Daoy (cell line): ENCODE measurements at places on chromosomes 6 and 20. TPM values are rescaled to one million over a fixed set of nuclear protein-coding genes. Genes with fewer than 3 reads are reported as not detected.
A peak's percentile ranks its signal among the peaks of the same experiment; 100 is the strongest.

- DNase-seq, result peak; percentile 63
These were observed 21.5 kb upstream of the HS3ST5 start for GRCh38 chr6:114364301-114364700.

GRCh38 chr20:32343439-32343838, 14.7 kb upstream of the ASXL1 start:
- DNase-seq, result peak; percentile 41

Gene IGF2R
- 26.2 and 41.1 TPM in 2 replicates for total RNA-seq

DNA sequence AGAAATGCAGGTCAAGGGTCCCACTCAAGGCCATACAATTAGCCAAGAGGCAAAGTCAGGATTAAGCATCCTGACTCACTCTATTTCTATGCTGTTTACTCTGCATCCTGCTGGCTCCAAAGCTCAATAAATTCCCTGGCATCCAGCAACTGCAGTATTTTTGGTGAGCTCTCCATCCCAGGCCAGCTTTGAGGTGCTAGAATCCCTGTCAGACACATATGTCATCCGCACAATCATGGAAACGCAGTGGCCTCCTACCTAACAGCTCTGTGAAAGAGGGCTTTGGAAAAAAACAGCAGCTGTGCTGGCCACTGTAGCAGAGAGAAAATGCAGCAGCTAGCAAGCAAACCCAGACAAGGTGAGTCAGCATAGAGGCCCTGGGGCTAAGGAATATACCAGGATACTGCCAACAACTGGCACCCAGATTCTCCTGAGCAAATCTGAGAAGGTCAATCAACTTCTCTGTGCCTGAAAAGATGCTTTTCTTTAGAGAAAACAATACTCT, 58.4 kb downstream of the ANKEF1 start:
- DNase-seq, result peak; percentile 79

GRCh38 chr6:42512579-42512978, 51.2 kb upstream of the UBR2 start:
- no peak for DNase-seq

DNA sequence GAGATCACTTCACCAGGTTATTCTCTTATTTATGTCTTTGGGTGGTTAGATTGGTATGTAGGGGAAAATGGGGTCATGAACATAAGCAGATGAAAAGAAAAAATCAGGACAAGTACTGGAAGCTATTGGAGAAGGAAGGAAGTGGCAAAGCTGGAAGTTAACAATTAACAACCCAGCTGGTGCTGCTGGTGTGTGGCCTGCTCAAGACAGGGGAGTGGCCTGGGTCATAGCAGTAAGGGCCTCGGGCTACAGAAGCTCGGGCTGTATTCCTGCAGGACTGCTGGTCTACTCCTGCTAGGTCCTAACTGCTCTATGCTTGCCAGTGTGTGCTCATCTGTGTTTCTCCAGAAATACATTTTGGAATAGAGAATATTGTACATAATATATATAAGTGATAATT, 19.6 kb downstream of the MYLIP start:
- no peak for DNase-seq

DNA sequence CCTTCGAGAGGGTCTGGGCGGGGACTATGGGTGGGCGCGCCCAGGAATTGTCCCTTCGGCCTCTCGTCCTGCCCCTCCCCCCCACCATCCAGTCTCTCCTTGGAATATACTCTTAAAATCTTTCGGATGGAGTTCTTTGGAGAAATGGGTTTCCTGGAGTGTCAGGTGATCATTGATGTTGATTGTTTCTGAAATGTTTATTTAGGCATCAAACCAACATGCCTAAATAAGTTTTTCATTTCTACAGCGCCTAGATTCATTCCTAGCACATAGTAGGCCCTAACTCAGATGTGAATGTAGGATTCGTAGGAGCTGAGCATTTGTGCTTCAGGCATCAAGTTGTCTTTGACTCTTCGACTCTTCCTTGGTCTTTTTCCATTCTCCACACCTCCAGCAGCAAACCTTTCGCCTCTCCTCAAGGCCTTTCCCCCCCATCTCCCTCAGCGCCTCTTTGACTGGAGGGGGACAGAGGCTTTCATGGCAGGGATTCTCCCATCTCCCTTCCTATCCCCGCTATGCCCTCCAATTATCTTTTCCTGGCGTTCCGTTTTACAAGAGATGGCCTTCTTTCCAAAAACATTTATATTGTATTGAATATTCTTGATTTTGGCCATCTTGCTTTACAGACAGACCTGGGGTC, 610 bp downstream of the CASP8AP2 start:
- no peak for DNase-seq

- DNase-seq, result peak; percentile 75
These were observed 711 bp upstream of the SIRT5 start for GRCh38 chr6:13573669-13574110.

Gene SPATS1
- total RNA-seq, result not detected in 2 replicates

GRCh38 chr6:36853325-36853724, 14.1 kb upstream of the CPNE5 start:
- peak; percentile 39 for DNase-seq

Gene CTNNBL1
- 44.7 and 46.6 TPM in 2 replicates for total RNA-seq

Gene RAET1G
- 0.27 and 0.86 TPM in 2 replicates for total RNA-seq
